AG09319 (cell line): ENCODE measurements at places on chromosomes 11 and 22.
A peak's percentile ranks its signal among the peaks of the same experiment; 100 is the strongest.

DNA sequence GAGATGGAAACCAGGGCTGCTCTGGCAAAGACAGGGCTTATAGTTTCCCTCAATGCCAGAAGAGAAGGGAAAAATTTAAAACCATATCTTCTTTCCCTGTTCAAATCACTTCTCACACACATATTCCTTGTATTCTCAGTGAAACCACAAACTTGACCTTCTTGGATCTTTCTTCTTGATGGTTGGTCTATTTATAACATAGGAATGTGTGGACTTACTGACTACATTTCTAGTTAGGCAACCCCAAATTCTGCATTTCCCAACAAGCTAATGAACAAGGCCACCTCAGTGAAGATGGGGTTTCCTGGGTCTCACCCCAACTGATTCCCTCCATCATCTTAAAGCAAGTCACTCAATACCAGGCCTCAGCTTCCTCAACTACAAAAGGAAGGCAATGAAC lies 3.8 kb upstream of the QSER1 start:
- DNase-seq: no peak

- DNase-seq: no peak
Observed at GRCh38 chr11:16815047-16815767, 76.8 kb downstream of the C11orf58 start.

DNA sequence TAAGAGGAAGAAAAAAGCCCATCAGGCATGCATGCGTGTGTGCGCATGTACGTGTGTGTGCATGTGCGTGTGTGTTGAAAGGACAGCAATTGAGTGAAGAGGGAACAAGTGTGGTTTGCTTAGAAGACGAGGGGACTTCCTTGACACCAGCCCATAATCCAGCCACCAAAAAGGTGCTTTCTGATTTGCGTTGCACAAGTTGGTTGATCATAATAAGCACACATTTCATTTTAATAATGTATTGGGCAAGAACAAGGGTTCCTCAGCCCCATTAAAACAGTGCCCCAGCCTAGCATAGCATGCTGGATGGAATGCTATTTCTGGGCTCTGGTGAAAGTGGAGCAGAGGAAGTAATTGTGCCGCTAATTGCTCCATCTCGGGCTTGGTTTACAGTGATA lies 493.2 kb downstream of the MIAT start:
- DNase-seq: no peak

GRCh38 chr11:2930704-2931419 lies 1.6 kb upstream of the PHLDA2 start:
- DNase-seq: no peak

DNA sequence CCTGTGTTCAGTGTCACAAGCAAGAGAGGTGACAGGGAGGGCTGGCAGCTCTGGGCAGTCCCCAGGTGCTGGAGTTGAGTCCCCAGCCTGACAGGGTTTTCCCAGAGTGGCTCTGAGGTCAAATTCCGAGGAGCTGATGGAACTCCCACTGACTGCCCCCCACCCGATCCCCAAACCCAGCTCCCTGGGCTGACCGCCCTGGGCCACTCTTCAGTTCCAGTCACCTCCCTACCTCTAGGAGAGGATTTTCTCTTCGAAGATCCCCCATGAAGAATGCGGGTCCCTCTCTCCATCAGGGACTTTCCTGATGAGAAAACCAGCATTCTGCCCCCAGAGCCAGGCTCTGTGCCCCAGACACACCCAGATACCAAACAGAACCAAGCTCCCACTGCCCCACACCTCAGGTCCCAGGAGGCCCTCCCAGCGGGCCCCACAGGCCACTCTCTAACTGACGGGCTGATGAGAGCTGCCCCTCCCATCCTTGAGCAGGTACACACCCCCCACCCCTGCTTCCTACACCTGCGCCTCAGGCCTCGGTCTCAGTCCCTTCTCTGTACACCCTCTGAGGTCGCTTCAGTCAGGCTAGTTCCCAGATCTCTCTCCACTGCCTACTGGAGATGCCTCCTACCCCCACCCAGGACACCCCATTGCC lies 12.1 kb upstream of the RAC2 start:
- DNase-seq: no peak

DNA sequence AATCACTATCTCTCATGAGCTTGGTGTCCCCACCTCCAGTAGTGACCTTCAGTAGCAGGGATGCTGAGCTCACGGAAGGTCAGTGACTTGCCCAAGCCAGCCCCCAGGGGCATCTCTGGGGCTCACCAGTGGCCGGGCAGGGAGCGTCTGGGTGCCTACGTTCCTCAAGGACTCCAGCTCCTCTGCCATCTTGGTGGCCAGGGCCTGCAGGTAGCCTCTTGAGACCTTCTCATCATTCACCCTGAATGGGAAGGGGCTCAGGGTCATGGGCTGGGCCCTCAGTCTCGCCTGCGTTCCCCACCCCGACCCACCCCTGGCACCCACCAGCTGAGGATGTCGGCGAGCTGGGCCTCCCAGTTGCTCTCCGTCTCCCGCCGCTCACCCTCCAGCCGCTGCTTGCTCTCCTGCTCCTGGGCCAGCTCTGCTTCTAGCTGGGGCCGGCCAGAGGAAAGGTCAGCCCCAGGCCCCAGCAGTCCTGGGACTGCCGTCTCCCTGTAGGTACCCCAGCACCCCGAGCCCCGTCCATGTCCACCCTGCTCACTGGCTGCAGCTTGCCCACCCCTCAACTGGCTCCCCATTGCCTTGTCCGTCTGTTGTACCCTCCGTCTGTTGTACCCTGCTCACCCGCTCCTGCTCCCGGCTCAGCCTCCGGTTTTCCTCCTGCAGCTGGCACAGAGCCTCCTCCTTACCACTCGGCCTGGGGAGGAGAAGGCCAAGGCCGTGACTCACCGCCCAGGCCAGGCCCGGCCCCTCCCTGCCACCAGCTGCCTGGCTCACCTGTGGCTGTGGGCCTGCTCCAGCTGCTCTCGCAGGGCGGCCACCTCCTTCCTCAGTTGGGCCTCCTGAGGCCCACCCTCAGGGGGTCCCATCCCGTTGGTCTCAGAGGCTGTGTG lies 9.5 kb downstream of the CDC42BPG start:
- DNase-seq: no peak

DNA sequence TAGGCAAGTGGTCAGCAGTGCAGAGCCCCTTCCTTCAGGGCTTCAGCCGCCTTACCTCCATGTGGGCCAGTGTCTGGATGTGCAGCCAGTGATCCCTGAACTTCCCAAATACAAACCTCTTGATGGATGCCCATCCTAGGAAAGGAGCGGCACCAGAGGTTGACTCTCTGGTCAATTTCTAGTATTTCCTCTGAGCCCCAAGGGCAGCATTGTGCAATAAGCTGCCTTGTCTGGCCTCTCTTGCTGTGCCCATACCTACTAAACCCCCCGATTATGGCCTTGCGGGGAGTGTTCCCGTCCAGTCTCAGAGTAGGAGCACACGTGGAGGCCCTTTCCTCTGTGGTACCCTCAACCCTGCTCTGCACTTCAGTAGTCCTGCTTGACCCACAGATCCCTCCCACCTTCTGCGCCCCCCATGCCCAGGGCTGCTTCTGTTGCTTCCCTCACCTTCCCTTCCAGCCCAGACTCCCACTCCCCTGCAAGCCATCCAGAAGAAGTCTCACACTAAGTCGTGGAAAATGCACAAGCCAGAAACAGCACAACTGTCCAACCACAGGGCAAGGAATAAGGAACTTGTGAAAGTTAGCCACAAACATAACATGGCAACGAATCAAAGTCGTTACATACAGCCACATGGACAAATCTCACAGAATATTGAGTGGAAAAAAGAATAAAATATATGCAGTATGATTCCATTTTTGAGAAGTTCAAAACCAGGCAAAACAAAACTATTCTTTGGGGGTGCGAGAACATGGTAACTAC lies 39.6 kb upstream of the HORMAD2 start:
- no peak for DNase-seq

- DNase-seq: no peak
Observed at GRCh38 chr11:100536979-100537378, 150.1 kb upstream of the ARHGAP42 start.

- no peak for DNase-seq
Observed at GRCh38 chr11:111815489-111815888, 49.3 kb upstream of the PPP2R1B start.

DNA sequence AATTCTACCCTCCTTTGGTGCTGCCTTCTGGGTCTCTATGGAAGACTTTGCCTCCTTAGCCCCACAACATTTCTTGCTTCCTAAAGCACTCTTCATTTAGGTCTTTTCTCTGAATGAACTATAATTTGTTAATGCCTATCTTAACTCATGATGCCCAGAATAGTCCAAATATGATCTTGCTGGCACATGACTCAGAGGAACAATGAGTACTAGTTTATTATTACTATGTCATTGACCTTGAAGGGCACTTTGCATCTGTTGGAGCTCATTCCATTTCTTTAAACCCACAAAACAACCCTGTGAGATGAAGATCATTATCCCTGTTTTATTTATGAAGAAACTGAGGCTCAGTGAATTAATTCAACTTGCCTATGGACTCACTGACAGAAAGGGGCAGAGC lies 320.2 kb upstream of the PLET1 start:
- no peak for DNase-seq

DNA sequence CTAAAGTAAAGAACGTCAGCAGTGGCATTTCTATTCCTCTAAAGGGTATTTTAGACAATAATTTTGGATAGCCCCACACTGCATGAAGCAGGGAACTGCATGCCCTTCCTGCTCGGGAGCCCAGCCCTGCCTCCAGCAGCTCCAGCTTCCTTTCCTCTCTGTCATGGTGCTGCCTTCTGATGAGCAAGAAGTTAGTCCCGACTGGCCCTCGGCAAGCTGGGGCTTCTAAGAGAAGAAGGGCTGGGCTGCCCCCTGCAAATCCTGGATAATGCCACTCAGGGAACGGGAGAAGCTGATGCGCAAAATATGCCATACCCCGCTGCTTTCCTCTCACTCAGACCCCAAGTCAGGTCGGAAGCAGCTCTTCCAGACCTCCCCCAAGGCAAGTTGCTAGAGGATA lies 296.4 kb downstream of the ETS1 start:
- DNase-seq: no peak

GRCh38 chr11:86748296-86748695 lies 52.0 kb upstream of the PRSS23 start:
- peak; percentile 53 for DNase-seq

- no peak for DNase-seq
Observed at GRCh38 chr11:14451825-14452224, 47.8 kb downstream of the COPB1 start.

GRCh38 chr11:335779-336658 lies 15.4 kb upstream of the IFITM3 start:
- no peak for DNase-seq

- no peak for DNase-seq
Observed at GRCh38 chr11:64649291-64649697, 58.3 kb downstream of the SLC22A12 start.

DNA sequence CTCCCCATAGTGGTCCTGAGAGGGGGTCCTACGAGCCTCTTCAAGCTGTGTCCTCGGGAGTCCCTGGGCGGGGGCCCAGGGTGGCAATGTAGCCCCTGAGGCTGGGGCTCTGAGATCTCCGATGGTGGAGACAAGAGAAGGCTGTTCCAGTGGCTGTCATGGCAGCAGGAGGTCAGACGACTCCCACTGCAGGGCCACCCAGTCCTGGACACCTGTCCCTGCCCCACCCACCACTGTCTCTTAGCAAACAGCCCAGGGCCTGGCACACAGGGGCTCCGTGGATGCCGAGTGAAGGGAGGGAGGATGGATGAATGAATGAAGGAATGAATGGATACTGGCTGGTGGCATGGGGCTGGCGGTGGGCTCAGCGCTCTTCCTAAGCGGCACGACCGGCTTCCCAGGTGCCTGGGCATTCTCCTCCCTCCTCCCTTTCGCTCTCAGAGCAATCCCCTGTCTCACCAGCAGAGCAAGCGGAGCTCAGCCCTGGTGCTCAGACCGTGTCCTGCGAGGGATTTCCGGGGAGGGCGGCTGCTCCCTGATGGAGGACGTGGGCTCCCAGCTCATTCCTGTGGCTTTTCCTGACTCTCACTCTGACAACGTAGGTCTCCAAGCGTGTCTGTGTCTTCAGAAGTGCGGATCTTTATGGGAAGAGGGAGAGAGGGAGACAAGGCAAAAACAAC lies 1272.6 kb downstream of the BRD1 start:
- DNase-seq: no peak

DNA sequence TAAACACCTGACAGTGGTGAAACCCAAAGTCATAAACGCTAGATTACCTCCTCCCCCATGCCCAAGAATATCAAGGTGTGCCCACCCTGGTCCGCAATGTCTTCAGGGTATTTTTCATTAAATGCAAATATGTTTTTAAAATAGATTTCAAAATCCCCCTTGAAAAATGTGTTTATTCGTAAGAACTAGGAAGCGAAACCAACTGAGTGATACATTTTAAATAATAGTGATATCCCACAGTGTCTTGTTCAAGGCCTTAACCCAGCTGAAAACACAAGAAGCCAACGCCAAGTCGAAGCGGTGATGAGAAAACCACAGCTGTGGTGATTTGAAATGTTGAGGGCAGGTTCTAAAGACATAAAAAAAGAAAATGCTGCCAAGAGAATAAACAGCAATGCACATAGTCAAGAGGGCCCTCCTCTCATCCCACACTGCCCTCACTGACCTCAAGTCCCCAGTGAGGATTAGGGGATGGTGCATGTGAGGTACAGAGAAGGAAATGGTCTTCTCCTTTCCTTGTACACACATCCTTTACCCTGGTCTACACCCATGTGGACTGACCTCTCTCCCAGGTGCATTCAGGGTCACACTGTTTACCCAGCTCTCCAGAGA lies 25.5 kb downstream of the KCNJ1 start:
- DNase-seq: no peak

DNA sequence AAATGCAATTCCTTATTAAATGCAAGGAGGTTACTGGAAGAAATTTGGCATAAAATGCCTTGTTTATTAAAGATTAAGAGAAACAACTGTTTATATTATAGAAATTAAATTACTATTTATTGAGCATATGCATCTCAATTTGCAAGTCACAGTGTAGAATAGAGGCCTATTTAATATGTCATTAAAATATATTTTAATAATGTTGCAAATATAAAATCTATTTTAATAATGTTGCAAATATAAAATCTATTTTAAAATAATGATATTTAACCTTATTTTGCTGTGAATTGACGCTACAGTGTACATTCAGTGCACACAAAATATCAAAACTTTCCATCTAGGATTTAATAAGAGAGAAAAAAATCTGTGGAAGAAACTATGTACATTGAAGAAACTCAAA lies 188.1 kb downstream of the CNTN5 start:
- DNase-seq: no peak

DNA sequence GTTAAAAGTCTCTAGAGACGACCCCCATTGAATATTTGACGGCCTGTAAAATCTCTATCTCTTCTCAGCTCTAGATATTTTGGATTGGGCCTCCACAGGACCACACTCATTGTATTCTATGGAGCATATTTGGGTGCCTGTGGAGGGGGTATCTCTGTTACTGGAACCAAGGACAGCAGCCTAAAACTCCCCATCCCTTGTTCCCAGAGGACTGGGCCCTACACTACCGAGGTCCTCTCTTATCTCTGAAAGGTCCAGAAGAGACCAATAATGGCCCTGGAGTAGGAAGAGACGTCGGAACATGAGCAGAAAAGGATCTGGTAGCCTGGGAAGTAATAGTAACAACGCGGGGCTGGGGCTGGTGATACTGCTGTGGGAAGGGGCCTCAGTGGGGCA lies 542 bp downstream of the HPS4 start:
- no peak for DNase-seq

DNA sequence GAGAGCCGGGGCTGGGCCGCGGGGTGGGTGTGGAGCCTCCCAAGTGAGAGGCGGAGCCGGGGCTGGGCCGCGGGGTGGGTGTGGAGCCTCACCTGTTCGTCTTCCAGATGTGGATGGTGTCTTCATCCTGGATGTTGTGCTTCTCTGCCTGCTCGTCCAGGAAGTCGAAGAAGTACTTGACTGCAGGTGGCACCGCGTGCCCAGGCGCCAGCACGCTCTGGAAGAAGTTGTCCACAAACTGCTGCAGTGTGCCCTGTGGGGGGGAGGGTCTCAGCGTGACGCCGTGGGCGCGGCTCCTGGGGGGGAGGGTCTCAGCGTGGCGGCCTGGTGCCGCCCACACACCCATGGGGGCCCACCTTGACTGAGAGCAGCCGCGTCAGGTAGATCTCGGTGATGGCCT lies 7.6 kb upstream of the MAPK11 start:
- no peak for DNase-seq
